ENCODE measurements at places on chromosomes 13 and 19.

- no peak for DNase-seq
These were observed 41.0 kb upstream of the GRTP1 start for GRCh38 chr13:113404723-113405471.

DNA sequence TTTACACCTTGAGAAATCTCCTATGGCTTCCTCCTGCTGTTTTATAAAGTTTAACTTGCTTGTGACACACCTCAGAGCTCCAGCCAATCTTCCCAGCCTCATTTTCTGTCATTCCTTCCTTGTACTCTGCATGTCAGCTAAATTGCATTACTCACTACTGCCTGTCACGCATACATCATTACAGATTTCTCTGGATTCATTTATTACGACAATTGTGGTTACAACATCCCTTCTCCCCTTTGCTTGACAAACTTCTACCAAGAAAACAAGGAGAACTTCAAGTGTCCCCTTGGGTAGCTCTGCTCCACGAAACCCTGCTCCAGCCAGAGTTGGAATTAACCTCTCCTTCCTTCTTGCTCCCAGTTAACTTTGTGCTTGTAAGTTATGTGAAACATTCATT, 22.0 kb upstream of the GPR18 start:
- DNase-seq, result no peak

GRCh38 chr13:20294497-20294896, 62.4 kb upstream of the GJB6 start:
- no peak for DNase-seq

DNA sequence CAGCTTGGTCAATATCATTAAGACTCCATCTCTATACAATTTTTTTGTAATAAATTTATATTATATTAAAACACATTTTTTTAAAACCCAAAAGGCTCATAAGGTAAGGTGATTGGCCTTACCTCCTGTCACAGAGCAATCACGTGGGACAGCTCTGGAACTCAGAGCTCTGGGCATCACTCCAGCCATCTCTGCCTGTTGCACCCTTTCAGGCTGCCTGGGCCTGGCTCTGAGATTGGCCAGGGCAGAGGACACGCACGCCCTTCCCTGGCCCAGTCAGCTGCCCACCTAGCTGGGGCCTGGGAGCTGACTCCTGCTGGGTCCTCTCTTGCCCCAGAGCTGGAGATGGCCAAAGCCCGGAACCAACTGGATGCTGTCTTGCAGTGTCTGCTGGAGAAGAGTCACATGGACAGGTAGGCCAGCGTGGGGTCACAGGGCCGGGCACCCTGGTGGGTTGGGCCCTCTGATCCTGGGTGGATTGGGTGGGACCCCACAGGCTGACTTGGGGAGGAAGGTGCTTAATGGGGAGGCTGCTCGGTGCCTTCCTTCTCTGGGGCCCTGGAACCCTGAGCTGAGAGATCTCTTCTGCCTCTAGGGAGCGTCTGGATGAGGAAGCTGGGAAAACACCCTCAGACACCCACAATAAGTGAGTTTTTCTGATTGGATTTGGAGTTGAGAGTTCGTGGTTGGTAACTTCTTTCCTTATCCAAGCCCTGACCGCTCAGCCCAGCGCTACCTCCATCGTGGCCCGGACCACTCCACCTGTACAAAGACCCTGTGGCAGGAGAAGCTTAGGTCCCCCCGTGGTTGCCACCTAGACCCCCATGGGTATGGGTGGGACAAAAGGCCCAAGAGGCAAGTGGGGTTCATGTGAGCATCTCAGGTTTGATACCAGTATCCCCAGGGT, 3.7 kb downstream of the LIN37 start:
- no peak for DNase-seq

DNA sequence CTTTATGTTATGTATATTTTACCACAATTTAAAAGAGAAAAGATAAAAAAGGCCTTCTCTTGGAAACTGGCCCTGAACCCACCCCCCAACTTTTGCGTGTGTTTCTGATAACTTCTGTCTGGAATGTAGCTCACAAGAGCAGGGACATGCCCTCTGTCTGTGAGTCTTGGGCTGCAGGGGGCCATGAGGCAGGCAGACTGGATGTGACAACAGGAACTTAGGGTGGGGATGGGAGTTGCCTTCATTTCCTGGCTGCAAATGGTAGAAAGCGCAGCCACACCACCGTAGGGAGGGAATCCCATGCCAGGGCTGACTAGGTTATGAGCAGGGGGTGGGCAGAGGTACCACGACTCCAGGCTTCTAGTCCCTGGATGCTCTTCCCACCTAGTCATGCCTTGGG, 21.9 kb downstream of the CILP2 start:
- no peak for DNase-seq

DNA sequence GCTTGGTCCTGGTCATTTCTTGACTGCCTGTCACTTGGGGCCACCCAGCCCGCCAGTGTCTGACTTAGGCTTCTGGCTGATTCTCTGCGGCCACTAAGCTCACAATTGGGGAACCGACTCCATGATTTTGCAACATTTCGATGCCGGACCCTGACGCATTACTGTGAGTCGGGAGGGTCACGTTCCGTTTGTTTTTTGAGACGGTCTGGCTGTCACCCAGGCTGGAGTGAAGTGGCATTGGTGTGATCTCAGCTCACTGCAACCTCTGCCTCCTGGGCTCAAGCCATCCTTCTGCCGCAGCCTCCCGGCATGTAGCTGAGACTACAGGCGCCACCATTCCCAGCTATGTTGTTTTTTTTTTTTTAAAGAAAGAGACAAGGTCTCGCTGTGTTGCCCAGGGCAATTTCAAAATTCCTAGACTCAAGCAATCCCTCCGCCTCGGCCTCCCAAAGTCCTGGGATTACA, 3.2 kb upstream of the ADAT3 start:
- no peak for DNase-seq

DNA sequence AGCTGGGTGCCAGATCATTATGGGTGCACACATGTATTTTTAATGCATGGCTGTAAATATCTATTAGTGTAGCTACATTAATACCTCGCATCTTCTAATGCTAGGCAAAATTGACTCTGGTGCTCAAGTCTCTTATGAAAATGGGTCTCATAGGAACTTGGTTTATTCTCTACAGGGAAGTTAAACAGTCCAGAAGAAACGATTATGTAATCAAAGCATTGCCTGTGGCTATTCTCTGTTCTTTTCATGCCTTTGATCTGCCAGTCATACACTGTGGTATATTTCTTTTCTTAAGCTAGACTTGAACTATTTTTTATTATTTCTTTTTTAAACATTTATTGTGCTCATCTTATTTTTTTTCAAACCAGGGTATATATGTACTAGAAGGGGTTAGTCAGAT, 1015.0 kb downstream of the SLITRK1 start:
- DNase-seq, result no peak

All from activated CD8-positive, alpha-beta memory T cell treated with anti-CD3 and anti-CD28 coated beads, Interleukin-2, amount 50 U/mL, for 48 hours (primary cell).